ENCODE measurements at places on chromosomes 5 and 9.

DNA sequence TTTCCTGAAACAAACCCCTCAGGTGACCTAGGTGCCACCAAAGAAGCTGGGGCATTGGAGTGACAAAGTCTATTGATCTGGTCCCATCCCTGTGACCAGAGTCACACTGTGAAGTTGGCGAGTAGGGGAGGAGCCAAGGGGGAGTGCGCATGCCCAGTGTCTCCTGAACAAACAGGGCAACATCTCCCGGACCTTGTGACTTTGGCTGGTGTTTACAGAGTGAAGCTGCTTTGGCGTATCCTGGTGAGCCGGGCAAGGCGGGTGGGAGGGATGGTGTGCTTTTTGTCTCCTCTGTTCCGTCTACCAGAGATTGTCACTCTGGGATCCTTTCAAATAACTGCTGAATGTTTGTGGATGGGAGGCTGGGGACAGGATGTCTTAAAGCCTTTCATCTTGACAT, 204.5 kb downstream of the HSPA4 start:
- DNase-seq, result no peak

DNA sequence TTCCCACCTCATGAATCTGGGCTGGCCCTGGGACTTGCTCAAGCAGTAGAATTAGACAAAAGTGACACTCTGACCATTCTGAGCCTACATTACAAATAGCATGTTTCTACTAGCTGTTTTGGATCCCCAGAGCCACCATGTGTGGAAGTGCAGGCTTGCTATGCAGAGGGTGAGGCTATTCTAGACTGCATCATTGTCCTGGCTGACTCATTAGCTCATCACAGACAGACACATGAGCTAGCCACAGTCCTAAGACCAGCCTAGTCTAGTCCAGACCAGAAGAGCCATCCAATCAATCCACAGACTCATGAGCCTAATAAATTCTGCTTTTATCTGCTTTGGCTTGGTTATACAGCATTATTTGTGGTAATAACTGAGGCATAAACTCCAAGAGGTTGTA, 351.9 kb downstream of the PRELID2 start:
- DNase-seq, result no peak

- DNase-seq, result no peak
Observed at GRCh38 chr9:92740969-92741368, 23.7 kb downstream of the BICD2 start.

GRCh38 chr9:14320271-14321181, 6.6 kb upstream of the NFIB start:
- DNase-seq, result peak; percentile 15

DNA sequence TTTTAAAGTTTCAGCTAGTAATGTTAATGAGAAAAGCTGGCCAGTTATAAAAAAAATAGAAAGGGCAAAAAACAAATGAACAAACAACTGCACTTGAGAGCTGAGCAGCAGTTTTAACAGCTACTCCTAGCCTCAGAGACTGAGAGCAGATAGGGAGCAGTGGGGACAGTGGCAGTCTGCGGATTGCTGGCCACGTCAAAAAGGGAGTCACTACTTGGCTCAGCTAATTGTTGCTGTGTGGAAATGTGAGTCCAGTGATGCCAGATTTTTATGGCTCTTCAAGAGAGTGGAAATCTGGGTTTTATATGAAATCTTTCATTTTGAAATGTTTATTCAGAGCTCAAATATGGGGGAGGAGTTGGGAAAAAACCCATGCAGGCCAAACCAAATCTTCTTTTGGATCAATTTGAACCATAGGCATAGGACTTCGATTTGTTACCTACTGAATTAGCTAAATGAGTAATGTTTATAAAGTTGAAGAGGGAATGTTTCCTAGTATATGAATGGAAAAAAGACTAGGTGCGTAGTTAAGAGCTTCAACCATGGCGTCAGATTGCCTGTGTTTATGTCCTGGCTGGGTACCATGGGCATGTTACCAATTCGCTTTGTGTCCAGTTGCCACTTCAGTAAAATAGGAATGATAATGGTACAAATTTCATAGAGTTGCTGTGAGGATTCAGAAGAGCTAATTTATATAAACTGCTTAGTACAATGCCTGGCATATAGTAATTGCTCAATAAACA, 102.1 kb downstream of the PAM start:
- DNase-seq, result no peak

- no peak for DNase-seq
Observed at GRCh38 chr9:132193227-132194124, 31.6 kb downstream of the NTNG2 start.

DNA sequence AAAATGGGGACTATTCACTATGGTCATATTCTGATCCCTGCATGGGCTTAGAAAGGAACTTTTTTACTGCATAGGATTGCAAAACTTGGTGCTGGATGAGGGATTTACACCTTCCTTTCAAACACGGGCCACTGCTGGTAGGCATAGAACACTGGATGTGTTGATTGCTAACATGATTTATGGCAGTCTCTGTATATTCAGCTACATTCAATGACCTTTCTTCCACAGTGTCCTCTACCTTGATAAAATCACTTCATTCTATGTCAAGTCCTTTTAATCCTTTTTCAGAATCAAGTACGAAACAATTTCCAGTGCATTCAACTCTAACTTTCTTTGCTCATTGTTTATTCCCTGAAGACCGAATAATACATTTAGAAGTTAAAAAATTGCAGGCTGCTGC, 91.9 kb upstream of the ATG10 start:
- DNase-seq, result no peak

DNA sequence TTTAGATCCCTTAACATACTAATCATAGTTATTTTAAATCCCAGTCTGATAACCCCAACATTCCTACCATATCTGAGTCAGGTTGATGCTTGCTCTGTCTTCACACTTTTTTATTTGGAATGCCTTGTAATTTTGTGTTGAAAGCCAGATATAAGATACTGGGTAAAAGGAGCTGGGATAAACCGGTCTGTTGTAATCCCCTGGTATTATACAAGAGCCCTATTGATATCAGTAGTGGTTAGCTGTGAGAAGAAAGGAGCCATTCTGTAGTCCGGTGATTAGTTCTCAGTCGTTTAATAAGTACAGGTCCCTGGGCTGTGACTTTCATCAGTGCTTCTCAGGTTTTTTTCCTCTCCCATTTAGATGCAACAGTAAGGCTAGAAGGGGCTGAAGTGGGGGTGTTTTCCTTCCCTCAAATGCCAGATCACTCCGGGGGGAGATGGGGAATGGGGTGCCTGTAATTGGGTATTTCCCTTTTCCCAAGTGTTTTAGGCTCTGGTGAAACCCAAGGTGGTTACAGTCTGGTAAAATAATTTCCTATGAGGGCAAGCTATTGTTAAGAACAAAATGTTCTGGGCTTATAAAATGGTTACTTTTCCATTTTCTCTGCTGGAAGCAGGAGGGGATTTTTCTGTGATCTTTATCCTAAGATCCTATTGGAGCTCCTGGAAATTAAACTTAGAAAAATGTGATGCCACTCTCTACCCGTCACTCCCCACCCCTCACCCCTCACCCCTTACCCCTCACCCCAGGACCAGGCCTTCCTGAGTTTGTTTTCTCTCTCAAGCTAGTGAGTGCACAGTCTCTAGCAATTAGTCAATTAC, 72.7 kb downstream of the KCNN2 start:
- no peak for DNase-seq

DNA sequence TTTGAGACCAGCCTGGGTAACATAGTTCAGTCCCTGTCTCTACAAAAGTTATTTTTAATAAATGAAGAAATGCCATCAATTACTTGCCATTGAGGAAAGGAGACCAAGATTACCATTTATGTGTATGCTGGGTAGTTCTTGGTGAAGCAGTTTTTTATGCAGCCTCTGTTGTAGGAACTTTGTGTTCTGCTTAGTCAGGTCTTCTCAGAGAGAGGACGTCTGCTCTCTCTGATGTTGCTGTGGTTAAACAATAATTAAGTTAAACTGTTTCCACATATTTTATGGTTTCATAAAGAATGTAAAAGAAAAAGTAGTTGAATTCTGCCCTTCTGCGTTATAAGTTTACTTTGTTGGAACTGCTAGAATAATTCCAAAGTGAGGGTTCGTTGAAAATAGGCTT, 210.5 kb downstream of the KDM4C start:
- no peak for DNase-seq

DNA sequence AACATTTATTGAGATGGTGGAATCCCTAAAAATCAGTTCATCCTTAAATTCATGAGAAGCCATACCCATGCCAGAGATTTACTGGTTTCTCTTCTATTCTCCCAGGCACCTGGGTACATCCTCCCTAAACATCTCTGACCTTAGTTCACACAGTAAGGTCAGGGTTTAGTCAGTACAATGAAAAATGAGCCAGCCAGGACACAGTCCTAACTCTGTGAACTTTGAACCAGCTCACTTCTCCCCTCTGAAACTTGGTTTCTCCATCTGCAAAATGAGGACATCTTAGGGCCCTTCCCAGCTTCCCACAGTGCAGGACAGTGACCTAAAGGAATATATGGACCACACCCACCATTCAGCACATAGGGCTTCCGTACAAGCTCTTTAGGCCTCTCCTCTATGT, 1.9 kb downstream of the NOP16 start:
- no peak for DNase-seq

GRCh38 chr5:16791904-16792597, 144.0 kb downstream of the MYO10 start:
- DNase-seq, result no peak

DNA sequence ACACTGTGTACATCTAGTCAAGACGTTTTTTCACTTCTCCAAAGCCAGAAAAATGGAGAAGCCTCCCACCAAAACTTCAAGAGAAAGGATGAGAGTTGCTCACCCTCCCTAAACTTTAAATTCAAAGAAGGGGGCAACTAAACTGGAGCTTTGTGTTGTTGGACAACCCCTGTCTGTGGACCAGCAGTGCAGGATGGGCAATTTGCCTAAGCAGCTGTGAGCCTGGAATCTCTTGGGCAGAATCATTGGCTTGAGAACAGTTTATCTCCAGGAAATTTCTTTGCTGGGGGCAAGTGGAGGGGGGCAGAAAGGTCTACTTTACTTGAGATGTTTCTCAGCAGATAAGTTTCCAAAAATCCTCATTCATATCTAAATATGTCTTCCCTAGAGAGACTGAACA, 151.8 kb downstream of the MUSK start:
- no peak for DNase-seq

GRCh38 chr5:83714810-83715209, 5.8 kb downstream of the HAPLN1 start:
- DNase-seq, result no peak

DNA sequence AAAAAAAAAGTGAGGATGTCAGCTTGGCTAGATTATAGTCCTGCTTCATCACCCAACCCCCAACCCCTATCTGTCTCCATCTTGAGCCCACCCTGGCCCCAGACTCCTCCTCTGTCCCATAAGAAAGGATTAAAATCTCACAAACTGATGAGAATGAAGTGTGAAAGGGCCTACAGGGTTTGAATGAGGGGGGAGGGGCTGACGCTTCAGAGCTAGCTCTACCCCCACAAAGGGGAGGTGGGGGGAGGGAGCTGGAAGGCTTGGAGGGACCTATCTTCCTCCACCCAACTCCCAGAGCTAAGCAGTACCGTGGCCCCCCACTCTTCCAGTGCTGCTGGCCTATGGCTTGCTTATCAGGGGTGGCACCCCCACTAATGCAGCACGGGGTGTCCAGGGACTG, 43.7 kb upstream of the HAND1 start:
- no peak for DNase-seq

GRCh38 chr5:17213938-17214337, 3.5 kb upstream of the BASP1 start:
- no peak for DNase-seq

- DNase-seq, result peak; percentile 98
Observed at GRCh38 chr5:140564196-140565023, at the start of the genes APBB3 and SLC35A4. TSS of gene APBB3 (minus strand) at chr5:140564598. CDS start at chr5:140564245, 353 bp downstream. TSS of gene SLC35A4 (plus strand) at chr5:140564828. CDS start at chr5:140567170, 2,342 bp downstream.

GRCh38 chr9:93895535-93895934, 59.6 kb downstream of the BARX1 start:
- DNase-seq, result no peak

- no peak for DNase-seq
Observed at GRCh38 chr5:157976429-157976828, 117.5 kb upstream of the CLINT1 start.

GRCh38 chr9:114178756-114179450, 23.6 kb downstream of the COL27A1 start:
- no peak for DNase-seq

- DNase-seq, result no peak
Observed at GRCh38 chr5:63408984-63409383, 553.3 kb downstream of the HTR1A start.

- DNase-seq, result no peak
Observed at GRCh38 chr9:133492061-133493021, 13.4 kb upstream of the SLC2A6 start.

GRCh38 chr5:31733371-31733770, 94.4 kb downstream of the PDZD2 start:
- DNase-seq, result no peak

Measured in erythroblast (primary cell).